ENCODE measurements at places on chromosomes 16 and 17.

GRCh38 chr17:28745786-28746411 lies 2.1 kb downstream of the TRAF4 start:
- DNase-seq = no peak

DNA sequence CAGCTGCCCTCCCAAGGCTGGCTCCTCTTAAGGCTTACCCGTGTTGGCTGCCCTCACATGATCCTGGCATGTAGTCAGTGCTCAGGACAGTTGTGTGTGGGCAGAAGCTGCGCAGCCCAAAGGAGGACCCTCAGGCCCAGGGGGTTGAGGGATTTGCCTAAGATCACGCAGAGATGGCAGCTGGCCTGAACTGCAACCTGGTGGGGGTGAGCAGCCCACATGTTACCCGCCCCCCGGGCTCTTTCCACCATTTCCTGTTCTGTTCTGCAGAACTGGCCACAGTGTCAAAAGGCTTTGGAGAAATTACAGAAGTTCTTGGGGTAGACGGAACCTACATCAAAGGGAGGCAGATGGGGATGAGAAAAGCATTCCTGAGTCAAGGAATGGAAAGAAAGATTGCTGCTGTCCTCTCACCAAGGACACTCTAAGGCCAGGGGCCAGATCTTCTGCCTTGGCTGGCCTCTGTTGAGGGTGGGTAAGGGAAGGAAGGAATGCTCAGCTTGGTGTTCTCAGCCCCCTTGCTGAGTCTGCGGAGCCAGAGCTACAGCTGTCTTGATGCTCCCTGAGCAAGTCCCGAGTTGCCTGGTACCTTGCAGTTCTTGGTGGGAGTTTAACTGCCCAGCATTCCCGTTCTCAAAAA lies 53.0 kb downstream of the EPN2 start:
- DNase-seq = no peak

DNA sequence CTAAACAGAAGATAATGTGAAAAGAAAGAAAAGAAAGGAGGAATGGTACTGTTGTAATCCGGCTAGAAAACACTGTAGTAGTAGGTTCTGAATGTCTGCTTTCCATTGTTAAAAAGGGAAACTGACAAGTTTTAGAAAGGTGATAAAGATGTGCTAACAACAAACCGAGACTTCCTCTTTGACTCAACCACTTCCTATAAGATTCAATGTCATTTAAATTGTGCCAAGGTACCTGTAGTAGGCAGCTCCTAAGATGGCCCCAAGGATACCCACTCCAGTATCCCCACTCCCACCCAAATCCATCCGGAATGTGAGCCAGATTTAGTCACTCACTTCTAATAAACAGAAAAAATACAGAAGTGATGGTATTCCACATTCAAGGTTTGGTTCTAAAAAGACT lies 31.2 kb downstream of the XYLT1 start:
- DNase-seq = no peak

DNA sequence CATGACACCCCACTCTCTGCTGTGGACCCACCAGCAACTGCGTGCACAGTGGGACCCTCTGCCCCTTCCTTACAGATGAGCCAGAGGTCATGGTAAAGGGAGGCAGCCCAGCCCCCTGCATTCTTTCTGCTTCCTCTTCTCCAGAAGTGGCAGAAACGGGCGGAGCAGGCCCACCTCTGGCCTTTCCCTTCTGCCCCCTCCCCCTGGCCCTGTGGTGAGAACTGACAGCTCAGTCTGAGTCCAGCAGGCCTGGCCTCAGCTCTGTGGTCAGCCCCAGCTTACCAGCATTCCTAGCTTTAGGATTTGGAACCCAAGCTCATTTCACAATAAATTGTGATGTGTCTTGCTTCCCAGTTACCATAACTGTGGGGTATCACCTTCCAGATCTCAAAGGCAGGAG lies 4.8 kb upstream of the ANKRD11 start:
- no peak for DNase-seq

- DNase-seq = no peak
Measured at GRCh38 chr17:8836821-8837562, 30.5 kb downstream of the PIK3R6 start.

DNA sequence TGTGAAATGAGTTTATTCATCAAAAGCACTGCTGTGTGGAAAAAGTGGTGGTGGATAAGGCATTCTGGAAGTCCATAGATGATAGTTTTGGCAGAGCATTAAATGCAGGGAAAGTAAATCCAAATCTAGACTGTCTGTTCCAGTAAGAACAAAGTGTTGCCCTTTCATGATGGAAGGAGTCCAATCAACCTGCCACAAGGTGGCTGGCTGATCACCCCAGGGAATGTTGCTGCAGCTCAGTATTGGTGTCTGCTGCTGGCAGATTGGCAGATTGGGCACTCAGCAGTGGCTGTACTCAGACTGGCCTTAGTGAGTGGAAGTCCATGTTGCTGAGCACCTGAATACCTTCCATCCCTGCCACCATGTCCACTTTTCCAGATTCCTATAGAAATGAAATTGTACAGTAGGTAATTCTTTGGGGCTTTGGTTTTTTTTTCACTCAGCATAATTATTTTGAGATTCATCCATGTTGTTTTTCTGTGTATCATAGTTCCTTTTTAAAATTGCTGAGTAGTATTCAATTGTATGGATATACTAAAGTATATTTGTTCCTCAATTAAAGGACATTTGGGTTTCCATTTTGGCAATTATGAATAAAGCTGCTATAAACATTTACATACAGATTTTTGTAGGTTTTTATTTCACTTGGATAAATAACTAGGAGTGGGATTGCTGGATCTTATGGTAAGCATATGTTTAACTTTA lies 14.3 kb downstream of the DYNLL2 start:
- no peak for DNase-seq

- no peak for DNase-seq
Measured at GRCh38 chr17:80080081-80080480, 21.3 kb upstream of the GAA start.

- no peak for DNase-seq
Measured at GRCh38 chr17:80586846-80587228, 42.2 kb downstream of the RPTOR start.

DNA sequence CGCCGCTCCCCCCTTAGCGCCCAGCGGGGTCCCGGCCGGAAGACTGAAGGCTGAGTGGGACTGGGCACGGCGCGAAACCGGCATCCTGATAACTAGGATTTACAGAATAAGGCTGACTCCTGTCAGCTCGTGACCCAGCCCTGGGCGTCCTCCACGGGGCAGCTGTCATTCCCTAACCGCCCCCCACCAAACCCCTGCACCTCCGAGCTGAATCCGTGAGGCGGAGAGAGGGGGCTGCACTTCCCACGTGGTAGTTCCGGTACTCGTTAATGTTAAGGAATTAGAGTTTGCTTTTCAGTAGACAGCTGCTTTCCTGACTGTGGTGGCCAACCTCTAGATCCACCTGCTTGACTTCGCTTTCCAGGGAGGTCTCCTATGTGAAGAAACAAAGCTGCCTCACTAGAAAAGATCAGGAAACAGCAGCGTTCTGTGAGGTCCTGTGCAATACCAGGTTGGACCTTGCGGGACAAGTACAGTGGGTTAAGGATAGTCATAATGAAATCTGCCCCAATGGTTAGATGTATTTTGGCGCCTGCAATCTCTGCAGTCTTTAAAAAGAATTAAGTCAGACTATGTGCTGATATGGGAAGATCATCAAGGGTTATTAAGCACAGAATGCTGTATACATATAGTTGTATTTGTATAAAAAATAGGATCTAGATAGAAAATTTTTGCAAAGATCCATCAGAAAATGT lies 1.1 kb upstream of the WBP2 start:
- DNase-seq = no peak

- no peak for DNase-seq
Measured at GRCh38 chr16:28932339-28933141, 769 bp downstream of the CD19 start.

GRCh38 chr17:48757524-48757961 lies 29.0 kb upstream of the HOXB13 start:
- DNase-seq = no peak

- no peak for DNase-seq
Measured at GRCh38 chr17:36594626-36595401, 3.1 kb downstream of the DHRS11 start.

GRCh38 chr16:48282636-48283263 lies 35.4 kb upstream of the ABCC11 start:
- no peak for DNase-seq

DNA sequence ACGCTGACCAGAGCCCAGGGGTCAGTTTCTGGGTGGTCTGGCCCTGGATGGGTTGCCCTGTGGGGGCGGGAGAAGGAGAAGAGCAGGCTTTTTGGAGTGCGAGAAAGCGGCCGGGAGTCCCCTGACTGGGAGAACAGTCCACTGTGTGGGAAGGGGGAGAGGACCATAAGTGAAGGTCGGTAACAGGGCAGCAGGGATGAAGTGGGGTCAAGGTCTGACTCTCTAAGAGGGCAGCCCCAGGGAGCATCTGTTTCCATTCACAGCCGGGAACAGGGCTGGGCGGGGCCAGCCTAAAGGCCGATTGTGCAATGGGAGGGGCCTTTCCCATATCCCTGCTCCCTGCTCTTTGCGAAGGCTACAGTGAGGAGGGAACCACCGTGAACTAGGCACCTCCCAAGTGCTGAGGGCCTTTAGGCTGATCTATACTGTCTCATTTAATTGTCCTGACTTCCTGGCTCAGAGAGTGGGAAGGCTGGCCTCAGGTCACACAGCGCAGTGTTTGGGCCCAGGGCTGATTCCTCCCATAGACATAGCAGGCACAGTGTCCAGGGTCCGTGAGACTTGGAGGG lies 10.4 kb upstream of the WFDC1 start:
- no peak for DNase-seq

All from NCI-H1105 treated with DMSO at 0.1 percent for 48 hours (cell line).